ENCODE measurements at places on chromosomes 4 and X. TPM values are rescaled to one million over a fixed set of nuclear protein-coding genes. Genes with fewer than 3 reads are reported as not detected.

GRCh38 chr4:109429545-109429944 lies 4.1 kb upstream of the SEC24B start:
- H3K4me1 ChIP-seq, result peaks cover 10% of the 10 kb centered on the region
- no peaks in the 10 kb centered on the region for H3K36me3 ChIP-seq
- DNase-seq, result no peak

DNA sequence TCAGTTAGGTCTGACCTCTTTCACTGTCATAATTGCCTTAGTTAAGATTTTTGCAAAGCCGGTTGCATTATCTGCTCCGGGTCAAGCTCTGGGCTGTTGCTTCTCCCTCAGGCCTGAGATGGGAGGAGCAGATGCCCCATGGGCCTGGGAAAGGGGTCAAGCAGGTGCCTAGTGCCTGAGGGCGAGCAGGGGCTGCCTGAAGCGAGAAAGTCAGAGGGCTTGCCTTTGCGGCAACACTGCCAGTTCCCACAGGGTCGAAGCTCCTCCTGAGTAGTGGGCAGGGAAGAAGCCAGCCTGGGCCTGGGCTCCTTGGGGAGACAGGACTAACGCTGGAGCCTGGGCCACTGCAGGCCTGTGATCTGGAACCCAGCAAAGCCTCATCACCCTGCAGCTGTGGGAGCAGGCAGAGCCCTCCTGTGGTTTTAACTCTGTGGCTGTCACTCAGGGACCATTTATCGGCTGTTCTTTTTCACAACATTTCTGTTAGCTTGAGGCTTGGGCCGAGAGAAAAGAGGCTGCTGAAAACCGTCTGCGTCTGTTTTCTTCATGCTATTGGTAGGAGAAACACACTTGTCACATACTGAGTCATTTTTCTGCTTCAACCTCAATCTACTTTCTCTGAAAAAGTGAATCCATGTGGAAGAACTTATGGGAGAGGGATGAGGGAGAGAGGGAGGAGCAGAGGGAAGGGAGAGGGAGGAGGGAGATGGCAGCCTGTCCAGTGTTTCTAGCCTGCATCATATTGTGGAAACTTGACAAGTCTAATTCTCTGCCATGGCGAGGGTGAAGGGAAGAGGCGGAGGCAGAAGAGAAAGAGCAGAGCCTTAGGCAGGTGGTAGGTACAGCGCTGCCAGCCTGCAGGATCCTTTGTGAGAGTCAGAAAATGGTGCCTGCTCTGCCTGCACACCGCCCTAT lies 68.4 kb downstream of the RHOH start:
- no peak overlapping the region for H3K27ac ChIP-seq
- H3K27me3 ChIP-seq, result no peaks in the 10 kb centered on the region
- H3K4me1 ChIP-seq, result no peaks in the 10 kb centered on the region
- no peak overlapping the region for H3K4me3 ChIP-seq
- no peaks in the 10 kb centered on the region for H3K36me3 ChIP-seq

DNA sequence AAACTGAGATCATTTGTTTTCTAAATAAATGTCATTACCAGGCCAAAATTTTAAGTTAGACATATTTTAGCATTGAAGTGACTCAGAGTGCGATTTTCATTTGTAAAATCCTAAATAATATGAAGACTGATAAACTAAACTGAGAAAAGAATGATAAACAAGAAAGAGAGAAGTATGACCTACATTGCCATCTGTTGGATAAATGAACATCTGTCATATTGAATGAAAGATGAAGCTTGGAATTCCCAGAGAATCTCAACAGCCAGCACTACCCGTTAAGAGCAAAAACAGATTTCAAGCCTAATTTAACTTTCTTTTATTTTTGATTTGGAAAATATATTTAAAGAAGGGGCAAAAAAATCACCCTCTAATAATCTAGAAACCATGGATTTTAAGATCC lies 591.0 kb upstream of the ATOH1 start:
- H3K36me3 ChIP-seq, result no peaks in the 10 kb centered on the region
- no peak overlapping the region for H3K27ac ChIP-seq
- no peak for DNase-seq
- H3K4me1 ChIP-seq, result no peaks in the 10 kb centered on the region
- H3K27me3 ChIP-seq, result no peaks in the 10 kb centered on the region

- peaks cover 5% of the 10 kb centered on the region for H3K4me1 ChIP-seq
- no peaks in the 10 kb centered on the region for H3K27me3 ChIP-seq
- no peak overlapping the region for H3K27ac ChIP-seq
- H3K36me3 ChIP-seq, result no peaks in the 10 kb centered on the region
Observed at GRCh38 chrX:54641530-54641929, 111.5 kb downstream of the GNL3L start.

DNA sequence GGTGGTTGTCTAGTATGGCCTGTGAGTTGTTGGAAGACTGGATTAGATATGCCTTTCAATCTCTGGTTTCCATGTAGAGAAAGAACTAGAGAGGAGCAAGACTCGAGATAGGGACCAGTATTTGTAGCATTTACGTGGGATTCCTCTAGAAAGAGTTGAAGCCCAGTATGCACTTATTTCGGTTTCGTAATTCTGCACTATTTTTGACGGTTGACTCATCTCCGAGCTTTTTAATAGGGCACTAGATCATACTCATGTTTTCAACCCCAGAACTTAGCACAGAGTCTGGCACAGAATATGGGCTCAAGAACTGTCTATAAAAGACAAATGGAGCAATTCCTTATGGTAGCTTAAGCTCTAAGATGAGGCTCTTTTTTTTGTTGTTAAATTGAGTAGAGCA lies 15.7 kb downstream of the HELT start:
- no peak overlapping the region for H3K4me3 ChIP-seq
- peaks cover 42% of the 10 kb centered on the region for H3K27me3 ChIP-seq
- H3K36me3 ChIP-seq, result no peaks in the 10 kb centered on the region
- DNase-seq, result no peak
- H3K27ac ChIP-seq, result no peak overlapping the region
- no peaks in the 10 kb centered on the region for H3K4me1 ChIP-seq

GRCh38 chr4:56768763-56769162 lies 52.7 kb downstream of the SPINK2 start:
- no peaks in the 10 kb centered on the region for H3K36me3 ChIP-seq
- H3K27ac ChIP-seq, result no peak overlapping the region

DNA sequence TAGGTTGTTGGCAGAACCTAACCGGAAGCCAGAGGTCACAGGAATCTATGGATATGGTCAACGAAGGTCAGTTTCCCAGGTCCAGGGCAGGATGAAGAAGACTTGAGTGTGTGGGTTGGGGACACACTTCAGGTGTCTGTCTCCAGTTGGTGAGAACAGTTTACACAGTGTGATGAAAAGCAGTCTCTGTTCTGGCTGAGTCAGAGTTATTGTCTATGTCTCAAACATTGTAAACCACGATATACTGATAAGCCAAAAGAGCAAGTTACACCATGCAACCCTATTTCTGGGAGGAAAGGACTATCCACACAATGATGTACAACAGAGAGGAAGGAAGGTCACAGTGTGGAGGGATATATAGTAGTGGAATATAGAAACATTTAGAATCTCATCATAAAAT lies 187.1 kb upstream of the C1QTNF7 start:
- peak; percentile 33 for DNase-seq
- no peaks in the 10 kb centered on the region for H3K36me3 ChIP-seq
- H3K27me3 ChIP-seq, result no peaks in the 10 kb centered on the region
- no peaks in the 10 kb centered on the region for H3K4me1 ChIP-seq

DNA sequence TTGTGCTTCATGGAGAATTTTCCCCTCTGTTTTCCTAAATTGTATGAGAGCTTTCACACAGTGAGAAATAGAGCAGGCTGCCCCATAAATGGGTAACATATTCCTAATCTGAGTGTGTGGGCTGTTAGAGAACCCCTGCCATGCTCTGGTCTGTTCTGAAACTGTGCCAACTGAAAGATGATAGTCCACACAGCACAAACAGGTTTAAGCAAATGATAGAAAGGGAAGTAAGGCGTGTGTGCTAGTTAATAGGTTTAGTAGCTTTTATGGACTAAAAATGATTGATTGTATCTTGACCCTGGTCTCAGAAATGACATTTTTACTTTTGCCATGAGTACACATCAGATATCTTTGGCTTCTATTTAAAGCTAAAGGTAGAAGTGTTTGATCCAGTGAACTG lies 106.2 kb downstream of the PRRG1 start:
- H3K4me1 ChIP-seq, result peaks cover 31% of the 10 kb centered on the region
- H3K27ac ChIP-seq, result peak overlapping the region; percentile 82
- no peaks in the 10 kb centered on the region for H3K36me3 ChIP-seq
- H3K4me3 ChIP-seq, result peak overlapping the region; percentile 18
- H3K27me3 ChIP-seq, result no peaks in the 10 kb centered on the region

GRCh38 chr4:116501954-116502353 lies 583.4 kb downstream of the TRAM1L1 start:
- H3K4me3 ChIP-seq, result no peak overlapping the region
- DNase-seq, result no peak
- no peaks in the 10 kb centered on the region for H3K27me3 ChIP-seq
- H3K4me1 ChIP-seq, result no peaks in the 10 kb centered on the region
- H3K27ac ChIP-seq, result no peak overlapping the region

GRCh38 chrX:155993421-155993820 lies 4.1 kb upstream of the IL9R start:
- no peak for DNase-seq
- no peak overlapping the region for H3K27ac ChIP-seq
- H3K4me3 ChIP-seq, result no peak overlapping the region
- no peaks in the 10 kb centered on the region for H3K4me1 ChIP-seq
- H3K36me3 ChIP-seq, result no peaks in the 10 kb centered on the region
- H3K27me3 ChIP-seq, result no peaks in the 10 kb centered on the region

GRCh38 chr4:120728892-120729675 lies 193.4 kb downstream of the PRDM5 start:
- no peak overlapping the region for H3K27ac ChIP-seq
- no peak for DNase-seq
- H3K36me3 ChIP-seq, result no peaks in the 10 kb centered on the region
- no peaks in the 10 kb centered on the region for H3K27me3 ChIP-seq
- H3K4me1 ChIP-seq, result no peaks in the 10 kb centered on the region
- H3K4me3 ChIP-seq, result no peak overlapping the region

GRCh38 chr4:75469896-75470295 lies 44.3 kb downstream of the RCHY1 start:
- DNase-seq, result no peak
- no peak overlapping the region for H3K27ac ChIP-seq
- H3K27me3 ChIP-seq, result no peaks in the 10 kb centered on the region
- no peaks in the 10 kb centered on the region for H3K36me3 ChIP-seq
- no peaks in the 10 kb centered on the region for H3K4me1 ChIP-seq

GRCh38 chrX:22652596-22652995 lies 347.2 kb upstream of the DDX53 start:
- H3K27me3 ChIP-seq, result no peaks in the 10 kb centered on the region
- H3K4me1 ChIP-seq, result no peaks in the 10 kb centered on the region
- no peaks in the 10 kb centered on the region for H3K36me3 ChIP-seq
- no peak overlapping the region for H3K4me3 ChIP-seq

- no peak overlapping the region for H3K4me3 ChIP-seq
- H3K4me1 ChIP-seq, result no peaks in the 10 kb centered on the region
- no peaks in the 10 kb centered on the region for H3K36me3 ChIP-seq
Observed at GRCh38 chr4:86759298-86759697, 89.9 kb downstream of the SLC10A6 start.

DNA sequence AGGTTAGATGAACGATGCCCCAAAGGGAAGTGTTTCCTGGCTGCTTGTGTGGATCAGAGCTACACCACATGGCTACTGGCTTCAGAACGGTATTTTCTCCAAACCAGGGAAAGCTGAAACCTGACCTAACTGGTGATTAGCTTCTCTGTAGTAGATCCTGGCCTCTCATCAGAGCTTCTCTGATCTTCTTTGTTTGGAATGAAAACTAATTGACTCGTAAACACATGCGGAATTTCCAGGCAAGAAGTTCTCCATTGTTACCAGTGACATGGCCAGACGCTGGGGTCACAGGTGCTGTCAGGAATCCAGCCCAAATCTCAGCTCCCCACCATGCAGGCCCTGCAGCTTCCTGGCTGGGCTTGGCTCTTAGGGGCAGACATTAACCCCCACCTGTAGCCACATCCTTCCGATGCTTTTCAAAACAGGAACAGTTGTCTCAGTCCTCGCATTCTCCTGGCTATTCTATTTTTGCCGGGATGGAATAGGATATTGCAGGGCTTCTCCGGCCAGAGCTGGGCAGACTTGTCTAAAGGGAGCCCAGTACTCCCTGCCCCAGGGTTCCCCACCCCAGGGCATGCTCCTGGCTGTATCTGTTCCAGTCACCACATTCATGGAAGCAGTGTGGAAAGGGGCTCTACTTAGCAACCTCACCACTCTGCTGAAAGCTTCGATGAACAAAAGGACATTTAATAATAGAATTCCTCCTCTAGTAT lies 305.4 kb upstream of the F9 start:
- H3K4me3 ChIP-seq, result no peak overlapping the region
- no peaks in the 10 kb centered on the region for H3K4me1 ChIP-seq
- DNase-seq, result no peak
- H3K27me3 ChIP-seq, result no peaks in the 10 kb centered on the region
- H3K27ac ChIP-seq, result no peak overlapping the region

DNA sequence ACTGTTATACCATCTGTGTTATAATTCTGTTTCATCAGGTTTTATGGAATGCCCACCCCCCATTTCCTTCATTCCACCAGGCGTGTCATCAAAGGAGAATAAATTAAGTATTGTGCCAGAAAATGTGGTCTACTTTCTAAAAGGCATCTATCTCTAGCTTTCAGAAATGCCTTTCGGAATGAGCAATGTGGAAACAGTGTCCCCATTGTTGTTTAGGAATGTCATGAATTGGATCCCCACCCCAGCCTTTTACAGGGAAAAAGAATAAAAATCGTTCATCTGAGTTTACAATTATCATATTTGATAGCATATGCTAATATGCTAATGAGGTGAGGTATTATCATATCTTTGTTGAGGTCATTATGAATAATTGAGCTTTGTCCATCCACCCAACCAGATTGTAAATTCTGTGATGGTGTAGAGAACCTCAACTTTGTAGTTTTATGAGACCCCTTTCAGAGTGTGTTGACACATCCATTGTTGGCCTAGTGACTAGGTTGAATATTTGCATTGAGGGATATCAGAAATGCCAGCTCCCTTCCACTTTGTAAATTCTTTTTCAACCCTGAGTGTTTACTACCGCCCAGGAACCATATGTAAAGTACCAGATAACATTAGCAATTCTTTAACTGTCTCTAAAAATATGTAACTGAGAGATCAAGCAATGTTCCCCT lies 56.2 kb upstream of the CCDC160 start:
- no peak overlapping the region for H3K4me3 ChIP-seq
- no peak for DNase-seq
- H3K27ac ChIP-seq, result no peak overlapping the region
- H3K4me1 ChIP-seq, result no peaks in the 10 kb centered on the region
- no peaks in the 10 kb centered on the region for H3K36me3 ChIP-seq
- peaks cover 62% of the 10 kb centered on the region for H3K27me3 ChIP-seq

DNA sequence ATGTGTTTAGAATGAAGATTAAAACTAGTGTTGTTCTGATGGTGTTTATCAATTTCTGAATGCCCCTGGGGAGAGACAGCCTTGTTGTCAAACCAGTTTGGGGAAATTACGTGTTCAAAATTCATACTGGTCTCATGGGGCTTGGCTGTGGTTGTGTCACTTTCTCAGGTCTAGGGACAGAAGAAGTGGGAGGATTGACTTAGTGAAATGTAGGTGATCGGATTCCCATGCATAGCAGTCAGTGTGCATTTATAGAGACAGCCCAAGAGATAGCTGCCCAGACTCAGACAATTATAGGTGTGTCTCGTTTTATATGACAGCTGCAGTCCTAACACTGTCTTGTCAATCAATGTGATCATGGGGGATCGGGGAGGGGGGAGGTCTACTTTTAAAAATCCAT lies 94.4 kb upstream of the CLCN4 start:
- no peaks in the 10 kb centered on the region for H3K27me3 ChIP-seq
- peaks cover 29% of the 10 kb centered on the region for H3K4me1 ChIP-seq
- no peaks in the 10 kb centered on the region for H3K36me3 ChIP-seq
- peak overlapping the region; percentile 70 for H3K4me3 ChIP-seq
- peak; percentile 77 for DNase-seq
- H3K27ac ChIP-seq, result peak overlapping the region; percentile 98

The NPY2R gene
- total RNA-seq, result 0.07 TPM

The TMEM154 gene
- total RNA-seq, result 8.1 TPM

The STPG2 gene
- total RNA-seq, result 0.40 TPM

The WNK3 gene
- total RNA-seq, result 0.06 TPM

The PAQR3 gene
- 10.7 TPM for total RNA-seq

The FGFBP2 gene
- not detected for total RNA-seq
